ENCODE measurements at places on chromosomes 1 and 21. TPM values are rescaled to one million over a fixed set of nuclear protein-coding genes. Genes with fewer than 3 reads are reported as not detected.

Gene NBPF4
- total RNA-seq: not detected

Gene GADD45A
- 101 TPM for total RNA-seq

Gene TEDDM1
- total RNA-seq: not detected

Gene LCK
- total RNA-seq: 0.86 TPM

Gene DPT
- not detected for total RNA-seq

Gene KLHDC8A
- total RNA-seq: not detected

Data from hair follicular keratinocyte (primary cell).